ENCODE measurements at places on chromosomes 16 and 17.

DNA sequence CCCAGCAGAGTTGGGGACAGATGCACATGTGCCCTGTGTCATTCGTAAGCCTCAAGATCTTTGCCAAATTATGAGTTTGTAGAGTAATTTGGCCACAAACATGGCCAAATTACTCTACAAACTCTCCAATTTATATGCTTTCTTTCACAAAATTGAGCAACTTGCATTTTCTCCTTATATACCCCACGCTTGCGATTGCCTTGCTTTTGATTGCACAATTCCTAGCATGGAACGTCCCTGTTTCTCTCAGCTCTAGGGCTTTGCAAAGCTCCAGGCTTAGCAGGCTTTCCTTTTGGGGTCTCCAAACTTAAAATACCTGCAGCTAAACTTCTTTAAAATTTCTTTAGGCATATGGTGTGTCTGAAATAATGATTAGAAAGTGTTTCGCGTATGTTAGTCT is 28.5 kb upstream of the MAF start:
- DNase-seq, result no peak

- DNase-seq, result no peak
Observed at GRCh38 chr16:58755989-58756649, 22.0 kb upstream of the GOT2 start.

- DNase-seq, result no peak
Observed at GRCh38 chr17:4331614-4332013, 34.9 kb downstream of the UBE2G1 start.

GRCh38 chr17:29572691-29573557 is 4.4 kb downstream of the TP53I13 start:
- DNase-seq, result no peak

DNA sequence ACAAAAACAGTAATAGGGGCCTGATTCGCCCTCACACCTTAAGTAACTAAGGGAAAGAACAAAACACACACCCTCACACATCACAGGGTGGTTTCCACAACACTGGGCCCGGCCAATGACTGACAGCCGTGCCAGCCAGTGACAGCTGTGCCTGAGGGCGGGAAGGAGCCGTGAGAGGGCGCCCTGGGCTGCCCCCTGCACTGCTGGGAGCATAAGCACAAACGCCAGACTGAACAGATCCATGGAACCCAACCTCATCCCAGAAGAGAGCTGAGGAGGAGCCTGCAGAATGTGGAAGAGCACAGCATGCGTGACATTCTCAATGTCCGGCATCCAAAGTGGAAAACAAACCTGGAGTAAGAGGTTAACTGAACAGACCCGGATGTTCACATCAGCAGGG is 16.0 kb downstream of the CSNK1D start:
- no peak for DNase-seq

GRCh38 chr16:89484923-89485679 is 5.3 kb downstream of the ANKRD11 start:
- no peak for DNase-seq

GRCh38 chr16:13521356-13521755 is 398.6 kb upstream of the ERCC4 start:
- DNase-seq, result no peak

GRCh38 chr16:69410219-69410990 is 14.0 kb upstream of the CYB5B start:
- DNase-seq, result no peak

DNA sequence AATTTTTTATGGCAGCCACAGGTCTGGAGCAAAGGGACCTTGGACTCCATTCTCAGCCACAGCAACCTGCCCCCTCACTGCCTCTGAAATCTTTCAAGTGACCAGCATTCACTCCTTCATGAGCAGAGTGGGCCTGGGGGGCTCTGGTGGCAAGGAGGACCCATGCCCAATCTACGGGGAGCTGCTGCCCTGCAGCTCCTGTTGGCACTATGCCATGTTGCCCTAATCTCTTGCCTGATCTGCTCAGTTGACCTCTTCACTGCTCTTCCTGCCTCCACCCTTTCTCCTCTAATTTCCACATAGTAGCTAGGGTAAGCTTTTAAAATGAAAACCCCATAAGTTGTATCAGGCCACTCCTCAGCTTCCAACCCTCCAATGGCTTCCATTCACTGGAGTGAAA is 2.9 kb upstream of the PRKCB start:
- no peak for DNase-seq

GRCh38 chr16:57591086-57591869 is 37.2 kb upstream of the ADGRG1 start:
- no peak for DNase-seq

GRCh38 chr17:5241861-5242671 is 7.4 kb upstream of the SCIMP start:
- no peak for DNase-seq

DNA sequence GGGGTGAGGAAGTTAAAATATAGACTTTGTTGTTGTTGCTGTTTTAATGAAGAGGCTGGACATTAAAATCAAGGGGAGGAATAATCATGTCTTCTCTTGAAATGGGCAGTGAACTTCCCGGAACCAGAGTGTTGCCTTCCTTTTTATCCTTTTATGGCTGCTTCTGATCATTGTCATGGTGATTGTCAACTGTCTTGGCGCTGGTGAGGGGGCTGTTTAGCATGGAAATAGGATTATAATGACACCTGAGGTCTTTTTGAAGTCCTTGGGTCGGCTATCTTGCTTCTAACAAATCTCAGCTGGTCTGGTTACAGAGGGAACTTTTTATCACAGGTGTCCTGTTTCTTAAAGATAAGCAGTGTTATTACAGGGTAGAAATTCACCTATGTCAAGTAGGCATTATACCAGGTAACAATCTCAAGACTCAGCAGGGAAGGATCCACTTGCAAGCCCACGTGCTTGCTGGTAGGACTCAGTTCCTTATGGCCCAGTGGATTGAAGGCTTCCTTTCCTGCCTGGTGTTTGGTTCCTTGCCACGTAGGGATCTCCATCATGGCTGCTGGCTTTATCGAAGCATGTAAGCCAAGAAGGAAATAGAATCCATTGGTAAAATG is 349.3 kb downstream of the WWOX start:
- DNase-seq, result no peak

DNA sequence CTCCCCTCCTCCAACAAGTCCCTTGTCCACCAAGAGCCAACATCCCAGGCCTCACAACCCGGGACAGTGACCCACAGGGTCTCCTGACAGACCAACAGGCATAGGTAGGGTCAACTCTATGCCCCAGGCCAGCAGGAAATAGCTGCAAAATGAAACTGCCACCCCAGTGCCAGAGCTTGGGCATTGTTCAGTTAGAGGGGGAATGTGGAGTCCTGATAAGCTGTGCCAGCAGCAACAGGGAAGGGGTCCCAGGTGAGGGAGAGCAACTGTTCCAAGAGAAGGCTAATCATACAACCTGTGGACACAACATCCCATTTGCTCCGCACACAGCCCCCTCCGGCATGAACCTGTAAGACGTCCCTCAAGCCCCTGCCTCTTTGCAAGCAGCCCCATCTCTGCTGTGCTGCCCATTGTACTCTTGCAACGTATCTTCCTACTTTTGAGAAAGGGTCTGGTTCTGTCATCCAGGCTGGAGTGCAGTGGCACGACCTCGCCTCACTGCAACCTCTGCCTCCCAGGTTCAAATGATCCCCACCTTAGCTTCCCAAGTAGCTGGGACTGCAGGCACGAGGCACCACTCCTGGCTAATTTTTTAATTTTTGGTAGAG is 17.2 kb downstream of the CTRB2 start:
- DNase-seq, result no peak

- no peak for DNase-seq
Observed at GRCh38 chr17:6560496-6560895, 4.1 kb upstream of the PITPNM3 start.

- DNase-seq, result no peak
Observed at GRCh38 chr16:69179328-69180010, 7.5 kb upstream of the SNTB2 start.

DNA sequence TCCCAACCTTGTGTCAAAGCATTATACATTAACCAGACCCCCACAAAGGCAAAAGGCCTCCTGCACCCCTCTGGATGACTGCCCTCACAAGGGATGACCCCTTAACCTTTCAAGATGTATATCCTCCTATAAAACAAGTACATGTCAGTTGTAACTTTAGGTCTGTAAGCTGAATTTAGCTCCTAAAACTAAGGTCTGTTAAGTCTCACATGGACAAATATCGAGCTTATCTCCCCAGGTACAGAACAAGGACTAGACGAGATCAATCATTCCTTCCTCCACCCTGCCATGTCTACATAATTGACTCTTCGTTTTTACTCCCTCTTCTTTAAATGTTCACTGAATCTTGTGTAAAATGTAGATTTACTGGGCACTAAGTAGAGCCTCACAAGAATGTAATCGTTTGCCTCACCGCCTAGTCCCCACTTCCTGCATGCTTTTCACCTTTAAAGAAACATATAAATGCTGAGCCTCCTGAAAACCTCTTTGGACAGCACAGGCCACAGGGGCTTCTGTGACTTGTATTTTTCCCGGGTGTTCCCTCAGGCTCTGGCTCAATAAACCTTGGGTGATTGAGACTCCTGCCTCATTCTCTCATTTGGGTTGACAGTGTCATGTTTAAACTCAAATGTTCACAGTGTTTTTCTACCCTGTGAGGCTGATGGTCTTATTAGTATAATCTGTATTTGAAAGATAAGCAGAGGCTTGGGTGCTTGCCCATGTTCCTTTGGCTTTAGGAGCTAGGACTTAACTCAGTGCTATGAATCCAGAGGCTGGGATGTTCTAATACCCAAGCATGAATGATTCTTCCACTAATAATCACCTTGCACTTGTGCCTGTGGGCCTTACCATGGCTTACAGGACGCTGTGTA is 37.6 kb downstream of the MMD start:
- no peak for DNase-seq

GRCh38 chr17:39999067-39999466 is 16.2 kb upstream of the CSF3 start:
- DNase-seq, result no peak

DNA sequence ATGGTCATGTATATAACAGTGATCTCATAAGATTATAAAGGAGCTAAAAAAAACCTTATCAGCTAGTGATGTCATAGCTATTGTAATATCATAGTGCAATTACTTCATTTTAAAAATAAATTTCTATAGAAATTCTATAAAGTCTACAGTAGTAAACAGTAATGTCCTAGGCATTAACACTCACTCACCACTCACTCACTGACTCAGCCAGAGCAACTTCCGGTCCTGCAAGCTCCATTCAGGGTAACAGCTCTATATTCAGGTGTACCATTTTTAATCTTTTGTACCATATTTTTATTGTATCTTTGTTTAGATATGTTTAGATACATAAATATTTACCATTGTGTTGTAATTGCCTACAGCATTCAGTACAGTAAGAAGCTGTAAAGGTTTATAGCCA is 524.4 kb upstream of the CDH5 start:
- DNase-seq, result no peak

DNA sequence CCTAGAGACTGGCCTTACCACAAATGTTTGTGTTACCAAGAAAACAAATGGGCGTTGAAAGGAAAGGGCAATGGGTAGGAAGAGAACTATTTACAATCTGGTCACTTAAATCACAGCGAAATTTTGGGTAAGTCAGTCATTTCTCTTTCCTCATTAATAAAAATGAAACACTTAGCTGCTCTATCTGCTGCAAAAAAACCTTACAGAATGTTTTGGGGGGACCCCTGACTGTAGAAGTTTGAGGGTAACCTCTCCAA is 742 bp upstream of the NUTF2 start:
- DNase-seq, result no peak

DNA sequence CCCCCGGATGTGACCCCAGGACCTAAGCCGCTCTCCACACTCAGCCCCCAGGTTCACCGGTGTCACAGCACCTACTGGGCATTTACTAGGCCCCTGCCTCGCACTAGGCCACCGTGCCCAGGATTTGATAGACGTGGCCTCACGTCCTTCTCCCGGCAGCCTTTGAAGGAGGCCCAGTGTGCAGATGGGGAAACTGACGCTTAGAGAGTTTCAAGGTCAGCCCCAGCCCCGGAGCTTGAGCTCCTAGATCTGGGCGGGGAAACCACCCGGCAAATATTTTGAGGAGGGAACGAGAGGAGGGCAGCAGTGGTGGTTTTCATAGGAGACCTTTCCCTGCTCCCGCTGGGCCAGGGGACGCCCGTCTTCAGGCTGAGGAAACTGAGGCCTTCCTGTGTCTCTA is 10.3 kb downstream of the ZFPM1 start:
- DNase-seq, result no peak

GRCh38 chr17:28818819-28819221 is 23.8 kb downstream of the FAM222B start:
- no peak for DNase-seq

DNA sequence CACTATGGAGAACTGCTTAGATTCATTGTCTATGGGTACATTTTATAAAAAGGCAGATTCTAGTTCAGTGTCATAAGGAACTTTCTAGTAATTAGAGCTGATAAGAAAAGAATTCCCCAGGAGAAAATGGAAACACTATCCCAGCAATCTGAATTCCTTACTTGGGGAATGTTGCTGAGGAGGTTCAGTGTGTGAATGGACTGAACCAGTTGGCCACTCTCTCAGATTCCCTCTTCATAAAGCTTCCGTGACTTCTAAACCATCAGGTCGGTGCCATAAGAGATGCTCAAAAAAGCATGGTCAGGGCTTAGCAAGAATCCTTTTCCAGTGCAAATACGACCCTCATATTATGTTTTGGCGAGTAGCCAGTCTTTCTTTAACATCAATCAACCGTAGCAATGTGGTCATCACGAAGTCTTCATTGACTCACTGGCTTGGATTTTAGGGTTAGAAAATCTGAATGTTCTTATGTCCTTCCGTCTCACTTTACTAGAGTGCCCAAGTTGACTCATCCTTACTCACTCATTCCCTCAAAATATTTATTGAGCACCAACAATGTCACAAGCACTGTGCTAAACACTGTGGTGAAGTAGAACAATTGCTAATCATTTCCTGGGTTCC is 102.7 kb upstream of the HLF start:
- DNase-seq, result no peak

GRCh38 chr17:74825952-74826719 is 33.5 kb downstream of the GRIN2C start:
- DNase-seq, result no peak

GRCh38 chr17:1762233-1762900 is 507 bp downstream of the SERPINF1 start:
- DNase-seq, result no peak

DNA sequence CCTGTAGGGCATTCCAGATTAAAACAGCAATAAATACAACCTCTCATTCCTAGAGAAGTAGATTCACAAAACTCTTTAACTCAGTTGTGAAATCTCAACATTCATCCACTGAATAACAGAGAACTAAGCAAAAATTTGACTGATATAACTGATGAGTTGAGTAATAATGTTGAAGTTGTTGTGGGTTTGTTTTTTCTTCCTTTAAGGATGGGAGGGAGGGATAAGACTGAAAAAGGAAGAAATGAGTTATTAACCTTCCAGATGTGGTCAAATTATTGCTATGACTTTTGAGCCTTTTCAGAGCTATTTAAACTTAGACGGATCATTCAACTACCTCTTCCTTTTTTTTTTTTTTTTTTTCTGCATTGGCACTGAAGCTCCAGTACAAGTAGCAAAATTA is 38.6 kb downstream of the SKAP1 start:
- DNase-seq, result no peak

DNA sequence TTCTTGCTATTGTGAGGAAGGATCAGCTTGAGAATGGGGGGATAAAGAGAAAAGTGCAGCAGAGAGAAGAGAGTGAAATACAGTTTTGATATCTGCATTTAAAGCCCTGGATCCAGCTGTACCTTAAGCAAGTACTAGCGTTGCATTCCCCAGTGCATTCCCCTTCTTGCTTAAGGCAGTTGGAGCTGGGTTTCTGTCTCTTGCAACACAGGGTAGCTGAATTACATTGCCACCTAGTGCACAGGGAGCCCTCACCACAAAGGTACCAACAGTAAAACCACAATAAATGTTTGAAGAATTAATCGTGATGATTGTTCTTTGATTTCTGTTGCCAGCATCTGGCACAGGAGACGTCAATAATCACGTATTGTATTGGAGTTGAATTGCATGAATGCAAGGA is 588.7 kb downstream of the RBFOX1 start:
- DNase-seq, result no peak

Measured in NCI-H187 treated with DMSO at 0.1 percent for 48 hours (cell line).